ENCODE measurements at places on chromosomes 11 and 22. TPM values are rescaled to one million over a fixed set of nuclear protein-coding genes. Genes with fewer than 3 reads are reported as not detected.
A peak's percentile ranks its signal among the peaks of the same experiment; 100 is the strongest.

DNA sequence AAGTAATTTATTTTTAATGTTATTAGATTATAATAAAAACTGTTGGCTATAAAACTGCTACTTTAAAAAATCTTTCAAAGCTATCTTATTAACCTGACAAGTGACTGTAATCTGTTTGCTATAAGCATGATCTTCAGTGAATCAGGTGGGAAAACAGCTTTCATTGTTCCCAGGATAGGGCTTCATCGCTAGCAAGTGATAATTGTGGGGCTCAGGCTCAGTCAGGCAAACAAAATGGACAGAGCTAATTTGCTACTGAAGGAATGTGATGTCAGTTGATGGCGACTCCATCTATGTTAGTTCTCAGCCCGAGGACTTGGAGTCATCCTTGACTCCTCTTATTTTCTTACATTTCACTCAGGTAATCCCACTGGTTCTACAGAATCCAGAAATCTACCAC is 125.0 kb downstream of the RASSF10 start:
- DNase-seq = no peak

DNA sequence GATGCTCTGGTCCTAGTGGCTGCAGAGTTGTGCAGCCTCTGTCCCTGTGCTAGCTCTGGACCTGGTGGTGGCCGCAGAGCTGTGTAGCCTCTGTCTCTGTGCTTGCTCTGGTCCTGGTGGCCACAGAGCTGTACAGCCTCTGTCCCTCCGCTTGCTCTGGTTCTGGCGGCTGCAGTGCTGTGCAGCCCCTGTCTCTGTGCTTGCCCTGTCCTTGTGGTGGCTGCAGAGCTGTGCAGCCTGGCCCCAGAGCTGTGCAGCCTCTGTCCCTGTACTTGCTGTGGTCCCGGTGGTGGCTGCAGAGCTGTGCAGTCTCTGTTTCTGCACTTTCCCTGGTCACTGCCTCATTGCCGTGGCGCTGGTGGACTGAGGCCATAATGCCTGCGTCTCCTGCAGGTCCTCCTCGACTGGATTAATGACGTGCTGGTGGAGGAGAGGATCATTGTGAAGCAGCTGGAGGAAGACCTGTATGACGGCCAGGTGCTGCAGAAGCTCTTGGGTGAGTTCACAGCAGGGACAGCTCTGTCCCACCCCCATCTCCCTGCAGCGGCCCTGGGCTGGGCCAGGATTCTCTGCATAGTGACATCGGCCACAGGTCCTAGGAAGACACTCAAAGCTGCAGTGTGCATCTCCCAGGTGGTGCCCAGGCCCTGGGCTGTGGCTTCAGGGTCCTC is 61.9 kb upstream of the PARVG start:
- DNase-seq = no peak

- peak; percentile 53 for DNase-seq
Observed at GRCh38 chr11:119742263-119742861, 13.4 kb upstream of the NECTIN1 start.

GRCh38 chr11:34680918-34681586 is 60.2 kb downstream of the EHF start:
- no peak for DNase-seq

- DNase-seq = no peak
Observed at GRCh38 chr22:47401592-47401898, 639.1 kb downstream of the TBC1D22A start.

DNA sequence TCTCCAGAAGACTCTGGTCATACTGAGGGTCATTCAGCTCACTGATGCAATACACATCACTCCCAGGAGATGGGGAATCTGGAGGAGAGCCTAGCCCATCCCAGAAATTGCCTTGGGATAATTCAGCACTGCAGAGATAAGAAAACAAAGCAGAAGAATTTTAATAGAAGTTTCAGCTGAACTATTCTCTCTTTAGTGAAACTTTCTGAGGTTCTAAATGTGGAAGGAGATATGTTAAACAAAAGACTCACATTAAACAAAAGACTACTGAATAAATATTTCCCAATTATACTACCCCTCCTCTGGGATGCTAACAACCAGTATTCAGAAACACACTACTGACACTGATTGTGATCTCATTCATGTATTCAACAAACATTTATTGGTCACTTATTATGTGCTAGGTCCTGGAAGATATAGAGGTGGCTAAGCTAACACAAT is 47.8 kb downstream of the C2CD3 start:
- no peak for DNase-seq

DNA sequence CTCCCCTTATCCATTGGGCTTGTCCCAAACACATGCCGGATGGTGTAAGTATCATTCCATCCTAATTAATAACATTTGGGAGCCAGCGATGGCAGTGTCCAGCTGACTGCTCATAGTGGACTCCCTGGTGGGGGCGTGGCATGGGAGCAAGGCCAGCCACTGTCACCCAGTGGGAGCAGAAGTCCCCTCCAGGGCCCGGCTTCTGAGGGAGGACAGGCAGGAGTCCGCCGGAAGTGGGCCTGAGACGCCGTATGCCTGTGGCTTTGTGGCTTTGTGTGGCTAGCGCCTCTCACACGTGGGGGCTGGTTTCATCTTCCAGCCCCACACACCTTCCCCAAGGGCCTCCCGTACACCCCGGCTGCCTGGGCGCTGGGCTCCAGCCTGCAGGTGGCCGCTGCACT is 124.5 kb downstream of the KCNQ1 start:
- DNase-seq = no peak

GRCh38 chr11:130243816-130244215 is 70.9 kb downstream of the ZBTB44 start:
- no peak for DNase-seq

Gene KDM4E
- polyA plus RNA-seq = 0.27 TPM

Gene PLAAT5
- polyA plus RNA-seq = 0.78 TPM

All from left lung (tissue), 14 donors.